Naive thymus-derived CD8-positive, alpha-beta T cell (primary cell): ENCODE measurements at places on chromosomes 6 and 20. TPM values are rescaled to one million over a fixed set of nuclear protein-coding genes. Genes with fewer than 3 reads are reported as not detected.

- peak overlapping the region; percentile 81 for H3K4me3 ChIP-seq
- peaks cover 21% of the 10 kb centered on the region for H3K4me1 ChIP-seq
- no peak overlapping the region for H3K27ac ChIP-seq
These were observed 946 bp downstream of the BEND3 start for GRCh38 chr6:107114213-107114925.

DNA sequence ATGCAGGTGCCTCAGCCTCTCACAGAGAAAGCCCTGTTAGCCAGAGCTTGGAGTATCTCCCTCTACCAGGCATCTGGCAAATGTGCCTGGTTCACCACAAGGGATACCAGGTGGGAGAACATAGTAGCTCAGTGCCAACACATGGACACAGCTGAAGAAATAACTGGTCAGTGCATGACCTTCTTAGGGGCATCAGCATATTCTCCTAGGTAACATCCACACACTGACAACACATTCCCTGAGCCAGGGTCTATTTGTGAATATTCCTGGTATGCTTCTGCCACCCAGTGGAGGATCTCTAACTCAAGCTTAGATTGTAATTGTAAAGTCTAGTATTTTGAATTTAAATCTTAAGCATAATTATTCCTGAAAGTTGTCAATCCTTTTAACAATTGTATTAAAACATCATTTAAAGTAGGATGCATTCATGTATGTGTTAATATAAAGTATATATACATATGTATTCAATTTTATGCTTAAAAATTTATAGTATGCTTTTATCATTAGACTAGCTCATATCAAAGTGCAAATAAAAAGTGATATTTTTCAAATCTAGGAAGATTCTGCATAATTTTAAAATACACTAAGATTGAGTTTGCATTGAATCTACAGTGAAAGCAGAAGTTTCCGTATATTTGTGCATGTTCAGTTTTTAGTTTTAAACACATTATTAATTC is 45.3 kb upstream of the COL21A1 start:
- no peak for DNase-seq
- H3K4me3 ChIP-seq = no peak overlapping the region
- no peaks in the 10 kb centered on the region for H3K36me3 ChIP-seq
- no peak overlapping the region for H3K27ac ChIP-seq
- no peaks in the 10 kb centered on the region for H3K27me3 ChIP-seq

The SLC35F1 gene
- total RNA-seq = not detected

- no peak overlapping the region for H3K4me3 ChIP-seq
- no peak for DNase-seq
- no peaks in the 10 kb centered on the region for H3K36me3 ChIP-seq
- no peak overlapping the region for H3K27ac ChIP-seq
- no peaks in the 10 kb centered on the region for H3K27me3 ChIP-seq
- no peaks in the 10 kb centered on the region for H3K4me1 ChIP-seq
These were observed 21.9 kb downstream of the TPBG start for GRCh38 chr6:82385546-82385945.

DNA sequence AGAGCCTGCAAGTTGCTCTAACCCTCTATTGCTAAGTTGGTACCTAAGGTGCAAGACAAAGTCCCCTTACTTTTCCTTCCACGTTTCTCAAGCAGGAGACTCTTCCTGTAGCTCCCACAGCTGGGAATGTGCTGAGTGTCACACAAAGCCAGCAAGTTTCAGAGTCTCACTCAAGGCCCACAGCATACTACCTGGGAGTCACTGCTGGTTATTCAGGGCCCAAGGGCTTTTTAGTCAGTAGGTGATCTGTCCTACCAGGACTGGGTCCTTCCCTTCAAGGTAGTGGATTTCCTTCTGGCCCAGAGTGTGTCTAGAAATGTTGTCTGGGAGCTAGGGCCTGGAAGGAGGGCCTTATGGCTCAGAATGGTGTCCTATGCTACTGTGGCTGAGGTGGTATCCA is 261.9 kb upstream of the CITED2 start:
- no peak overlapping the region for H3K27ac ChIP-seq
- H3K36me3 ChIP-seq = peaks cover 8% of the 10 kb centered on the region
- no peak for DNase-seq

- no peak for DNase-seq
- no peak overlapping the region for H3K27ac ChIP-seq
- H3K36me3 ChIP-seq = no peaks in the 10 kb centered on the region
- H3K4me3 ChIP-seq = no peak overlapping the region
These were observed 306.1 kb downstream of the ZNF217 start for GRCh38 chr20:53287357-53288042.

DNA sequence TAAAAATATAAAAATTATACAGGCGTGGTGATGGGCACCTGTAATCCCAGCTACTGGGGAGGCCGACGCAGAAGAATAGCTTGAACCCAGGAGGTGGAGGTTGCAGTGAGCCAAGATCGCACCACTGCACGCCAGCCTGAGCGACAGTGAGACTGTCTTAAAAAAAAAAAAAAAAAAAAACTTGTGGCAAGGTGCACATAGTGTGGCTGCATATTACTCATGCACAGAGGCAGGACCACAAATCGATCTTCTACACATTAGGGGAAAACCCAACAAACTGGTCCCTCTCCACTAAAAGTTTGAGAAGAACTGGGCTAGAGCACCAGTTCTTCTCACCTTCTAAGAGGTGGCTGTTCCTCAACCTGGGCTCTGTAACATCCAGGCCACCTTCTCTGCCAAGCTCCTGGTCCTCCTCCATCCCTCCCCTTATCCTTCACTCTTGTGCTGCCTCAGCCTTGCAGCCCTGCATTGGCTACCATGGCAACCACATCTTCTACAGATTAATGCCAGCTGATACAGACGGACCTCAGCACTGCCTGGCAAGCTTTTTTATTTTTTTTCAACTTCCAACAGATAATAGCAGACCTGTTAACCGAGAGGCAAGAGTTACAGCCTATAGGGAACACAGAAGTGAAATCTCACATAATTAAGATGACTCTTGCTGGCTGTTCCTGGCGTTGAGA is 88.0 kb downstream of the ATP9A start:
- peaks cover 9% of the 10 kb centered on the region for H3K27me3 ChIP-seq
- H3K4me1 ChIP-seq = no peaks in the 10 kb centered on the region
- peaks cover 2% of the 10 kb centered on the region for H3K36me3 ChIP-seq
- H3K27ac ChIP-seq = no peak overlapping the region
- DNase-seq = no peak

The DEFB124 gene
- not detected for total RNA-seq

DNA sequence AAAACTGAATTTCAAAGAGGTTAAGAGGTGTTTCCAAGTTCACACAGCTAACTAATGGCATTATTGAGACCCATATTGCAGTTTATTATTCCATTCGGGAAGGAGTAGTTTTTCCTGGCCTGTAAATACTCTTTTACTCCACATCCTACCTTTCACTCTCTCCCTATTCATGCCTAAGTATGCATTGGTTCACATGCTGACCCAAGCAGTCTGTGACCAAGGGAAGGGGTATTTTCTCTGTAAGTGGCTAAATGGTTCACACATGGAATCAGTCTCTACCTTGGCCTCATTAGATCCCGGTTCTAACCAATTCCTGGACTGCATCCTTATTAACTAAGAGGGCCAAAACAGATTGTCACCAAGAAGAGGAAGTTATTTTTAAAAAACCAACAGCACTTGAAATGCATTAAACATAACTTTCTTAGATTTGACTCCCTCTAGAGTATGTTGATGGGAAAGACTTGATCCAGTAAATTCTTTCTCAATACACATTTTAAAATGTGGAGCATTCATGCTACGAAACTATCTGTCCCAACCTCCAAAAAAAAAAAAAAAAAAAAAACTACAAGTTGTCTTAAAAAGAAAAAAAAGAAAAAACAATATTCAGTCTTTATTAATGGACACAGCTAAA is 17.8 kb upstream of the RSPO3 start:
- no peaks in the 10 kb centered on the region for H3K4me1 ChIP-seq
- no peak overlapping the region for H3K4me3 ChIP-seq
- H3K27ac ChIP-seq = no peak overlapping the region
- no peak for DNase-seq
- H3K27me3 ChIP-seq = peaks cover 7% of the 10 kb centered on the region

GRCh38 chr20:11057624-11058023 is 383.8 kb upstream of the JAG1 start:
- DNase-seq = no peak
- H3K27me3 ChIP-seq = no peaks in the 10 kb centered on the region
- H3K4me3 ChIP-seq = no peak overlapping the region
- H3K4me1 ChIP-seq = no peaks in the 10 kb centered on the region

DNA sequence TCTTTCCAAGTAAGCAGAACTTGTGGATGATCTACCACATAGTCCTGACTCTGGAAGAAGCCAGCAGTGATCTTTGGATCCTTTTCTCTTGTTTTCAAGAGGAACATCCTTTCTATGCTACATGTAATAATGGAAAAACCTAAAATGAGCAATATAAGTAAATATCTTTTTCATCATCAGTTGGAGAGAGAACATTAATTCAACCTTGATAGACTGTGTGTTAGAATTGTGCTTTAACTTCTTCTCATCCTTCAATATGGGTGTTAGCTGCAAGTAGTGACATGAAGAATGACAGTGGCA is 65.6 kb upstream of the IFNGR1 start:
- H3K27me3 ChIP-seq = peaks cover 19% of the 10 kb centered on the region
- H3K27ac ChIP-seq = no peak overlapping the region
- H3K36me3 ChIP-seq = no peaks in the 10 kb centered on the region
- peaks cover 15% of the 10 kb centered on the region for H3K4me1 ChIP-seq
- no peak overlapping the region for H3K4me3 ChIP-seq

GRCh38 chr20:3378138-3378537 is 29.3 kb downstream of the DNAAF9 start:
- no peak overlapping the region for H3K27ac ChIP-seq
- no peak overlapping the region for H3K4me3 ChIP-seq
- DNase-seq = no peak
- peaks cover 9% of the 10 kb centered on the region for H3K36me3 ChIP-seq
- no peaks in the 10 kb centered on the region for H3K27me3 ChIP-seq
- no peaks in the 10 kb centered on the region for H3K4me1 ChIP-seq

GRCh38 chr6:36625158-36625919 is 31.2 kb downstream of the SRSF3 start:
- no peak overlapping the region for H3K27ac ChIP-seq
- H3K36me3 ChIP-seq = no peaks in the 10 kb centered on the region
- H3K4me3 ChIP-seq = no peak overlapping the region
- peaks cover 3% of the 10 kb centered on the region for H3K27me3 ChIP-seq
- no peak for DNase-seq

DNA sequence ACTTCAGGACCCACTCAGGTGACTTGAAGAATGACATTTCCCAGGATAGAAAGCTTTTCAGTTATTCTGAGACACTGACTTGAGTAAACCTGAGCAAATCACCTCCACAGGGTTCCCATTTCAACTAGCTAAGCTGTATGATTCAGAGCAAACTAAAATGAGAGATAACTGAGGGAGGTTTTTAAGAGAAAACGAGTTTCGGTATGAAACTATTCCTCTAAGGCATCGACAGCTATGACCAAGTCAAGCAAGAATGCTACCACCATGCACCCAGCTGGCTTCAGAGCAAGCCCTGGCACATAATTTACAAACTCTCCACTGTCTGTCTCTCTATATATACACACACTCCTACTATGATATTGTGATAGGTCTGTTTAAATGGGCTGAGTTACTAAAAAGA is 75.4 kb downstream of the PERP start:
- no peak for DNase-seq
- H3K4me3 ChIP-seq = no peak overlapping the region
- H3K27ac ChIP-seq = no peak overlapping the region
